ENCODE measurements at places on chromosomes 12 and 14.

DNA sequence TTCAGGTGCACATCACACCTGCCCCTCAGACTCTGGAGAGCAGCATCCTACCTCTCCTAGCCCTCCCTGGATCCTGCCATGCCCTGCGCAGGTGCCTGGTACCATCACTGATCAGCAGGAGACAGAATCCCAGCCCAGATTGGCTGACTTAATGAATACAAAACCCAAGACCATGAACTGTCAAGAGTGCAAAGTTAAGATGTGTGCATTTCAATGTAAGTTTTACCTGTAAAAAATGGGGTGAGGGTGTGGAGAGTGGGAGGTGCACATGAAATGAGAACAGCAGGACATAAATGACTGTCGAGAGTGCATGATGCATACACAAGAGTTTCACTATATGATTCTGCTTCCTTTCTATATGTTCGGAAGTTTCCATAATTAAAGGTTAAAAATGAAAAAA is 57.9 kb upstream of the GPR68 start:
- no peak for DNase-seq

DNA sequence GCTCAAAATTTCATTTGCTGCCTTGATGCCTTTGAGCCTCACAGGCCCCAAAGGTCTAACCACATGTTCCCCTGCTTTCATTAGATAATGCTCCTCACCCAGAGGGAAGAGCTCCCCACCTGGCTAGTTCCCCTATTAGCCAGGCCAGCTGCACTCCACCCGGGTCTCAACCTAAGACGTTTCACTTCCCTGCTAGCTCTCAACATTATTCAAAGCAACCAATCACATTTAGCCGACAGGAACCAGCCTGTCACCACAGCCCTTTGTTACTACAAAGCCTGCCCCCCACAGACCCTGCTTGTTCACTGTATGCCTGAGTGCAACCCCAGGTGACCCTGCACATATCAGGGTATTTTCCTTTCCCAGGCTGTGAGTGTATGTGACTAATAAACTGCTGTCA is 78.6 kb downstream of the SLC15A5 start:
- DNase-seq, result no peak

GRCh38 chr14:39246618-39247017 is 12.9 kb downstream of the MIA2 start:
- DNase-seq, result no peak

DNA sequence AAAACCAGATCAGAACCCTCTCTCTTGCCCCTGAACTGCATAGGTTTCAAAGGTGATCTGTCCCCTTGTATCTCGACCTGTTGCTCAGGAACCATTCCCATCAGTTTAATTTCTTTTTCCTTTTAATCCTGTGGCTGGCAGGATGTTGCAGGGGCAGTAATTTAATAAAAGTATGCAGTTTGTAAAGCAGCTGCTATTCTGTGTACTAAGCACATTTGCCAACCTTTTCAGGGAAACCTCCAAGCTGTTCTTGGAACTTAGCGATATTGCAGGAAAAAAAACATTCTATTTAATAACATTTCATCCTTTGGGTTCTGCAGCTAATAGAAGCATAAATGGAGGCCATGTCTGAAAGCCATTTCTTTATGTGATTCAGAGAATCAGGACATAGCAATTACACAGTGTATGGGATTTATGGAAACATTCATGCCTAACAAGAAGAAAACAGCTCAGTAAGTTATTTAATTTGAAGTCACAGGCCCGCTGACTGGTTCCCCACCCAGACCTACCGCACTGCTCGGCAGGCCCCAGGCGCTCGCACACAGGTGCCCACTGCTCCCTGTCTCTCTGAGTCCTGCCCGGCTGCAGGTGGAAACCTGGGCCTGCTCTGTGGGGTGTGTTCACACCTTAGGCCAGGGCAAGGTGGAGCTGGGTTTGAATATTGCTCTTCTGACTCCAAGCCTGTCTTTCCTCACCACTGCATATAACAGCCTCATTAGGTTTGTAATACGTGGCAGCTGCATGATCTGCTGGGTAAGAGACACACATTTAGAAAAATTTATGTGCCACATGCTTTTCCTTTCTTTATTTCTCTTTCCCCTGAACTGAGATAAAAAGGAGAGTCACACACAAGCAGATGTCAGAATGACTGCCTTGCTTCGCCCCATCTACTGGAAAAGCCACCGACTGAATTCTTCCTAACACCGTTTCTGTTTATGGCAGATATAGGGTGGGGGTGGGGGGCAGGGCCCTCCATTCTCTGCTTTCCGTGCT is 119.7 kb downstream of the SLC25A47 start:
- DNase-seq, result no peak

GRCh38 chr12:20415641-20416040 is 47.3 kb downstream of the PDE3A start:
- no peak for DNase-seq

- no peak for DNase-seq
Observed at GRCh38 chr14:73502017-73502619, 11.4 kb downstream of the RIOX1 start.
